ENCODE measurements at places on chromosomes 16 and 17.
A peak's percentile ranks its signal among the peaks of the same experiment; 100 is the strongest.

GRCh38 chr17:7323731-7324437, 5.3 kb downstream of the NEURL4 start:
- peak; percentile 39 for DNase-seq

DNA sequence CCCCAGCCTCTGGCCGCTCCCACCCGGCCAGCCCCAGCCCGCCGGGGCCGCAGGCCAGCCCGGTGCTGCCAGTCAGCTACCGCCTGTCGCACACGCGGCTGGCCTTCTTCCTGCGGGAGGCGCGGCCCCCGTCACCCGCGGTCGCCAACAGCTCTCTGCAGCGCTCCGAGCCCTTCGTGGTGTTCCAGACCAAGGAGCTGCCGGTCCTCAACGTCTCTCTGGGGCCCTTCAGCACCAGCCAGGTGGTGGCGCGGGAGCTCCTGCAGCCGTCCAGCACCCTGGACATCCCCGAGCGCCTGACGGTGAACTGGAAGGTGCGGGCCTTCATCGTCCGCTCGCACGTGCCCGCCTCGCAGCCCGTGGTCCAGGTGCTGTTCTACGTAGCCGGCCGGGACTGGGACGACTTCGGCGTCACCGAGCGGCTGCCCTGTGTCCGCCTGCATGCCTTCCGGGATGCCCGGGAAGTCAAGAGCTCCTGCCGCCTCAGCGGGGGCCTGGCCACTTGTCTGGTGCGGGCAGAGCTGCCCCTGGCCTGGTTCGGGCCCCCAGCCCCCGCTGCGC, 46.8 kb downstream of the TMEM132E start:
- no peak for DNase-seq

DNA sequence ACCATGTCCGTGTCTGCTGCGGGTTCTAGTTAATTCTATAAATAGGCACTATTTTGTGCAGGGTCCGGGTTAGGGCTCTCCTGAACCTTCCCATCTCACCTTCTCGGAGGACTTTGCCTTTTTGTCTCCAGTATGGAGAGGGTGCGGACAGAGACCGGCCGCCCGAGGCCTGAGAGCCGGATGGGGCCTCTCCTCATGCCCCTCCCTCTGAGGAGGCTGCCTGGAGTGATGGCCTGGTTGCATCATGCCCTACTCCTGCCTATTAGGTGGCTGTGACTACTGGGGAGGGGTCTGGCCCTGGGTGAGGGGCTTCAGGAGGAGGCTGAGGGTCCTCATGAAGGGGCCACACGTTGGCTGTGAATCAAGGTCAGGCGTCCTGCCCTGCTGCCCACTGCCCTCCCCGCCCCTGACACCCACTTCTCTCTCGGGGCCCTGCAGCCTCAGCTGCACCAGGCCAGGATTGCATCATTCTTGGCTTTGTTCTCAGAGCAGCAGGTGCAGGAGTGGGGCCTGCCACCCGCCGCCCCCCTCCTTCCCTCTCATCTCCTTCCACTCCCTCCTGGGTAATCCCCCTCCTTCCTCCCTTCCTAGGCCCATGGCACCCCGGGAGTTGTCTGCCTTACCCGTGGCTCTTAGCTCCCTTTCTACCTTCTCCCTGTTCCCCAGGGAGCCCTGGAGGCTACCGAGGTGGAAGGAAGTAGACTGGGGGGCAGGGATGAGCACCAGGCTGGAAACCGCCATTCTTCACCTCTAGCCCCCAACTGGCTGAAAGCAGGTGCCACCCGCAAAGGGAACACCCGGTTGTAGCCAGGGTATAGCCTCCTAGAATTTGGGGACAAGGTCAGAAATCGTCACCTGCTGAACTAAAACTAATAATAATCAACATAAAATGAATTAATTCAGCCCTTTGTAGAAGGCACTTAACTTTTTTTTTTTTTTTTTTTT, 12.7 kb upstream of the ARHGAP23 start:
- DNase-seq: no peak

DNA sequence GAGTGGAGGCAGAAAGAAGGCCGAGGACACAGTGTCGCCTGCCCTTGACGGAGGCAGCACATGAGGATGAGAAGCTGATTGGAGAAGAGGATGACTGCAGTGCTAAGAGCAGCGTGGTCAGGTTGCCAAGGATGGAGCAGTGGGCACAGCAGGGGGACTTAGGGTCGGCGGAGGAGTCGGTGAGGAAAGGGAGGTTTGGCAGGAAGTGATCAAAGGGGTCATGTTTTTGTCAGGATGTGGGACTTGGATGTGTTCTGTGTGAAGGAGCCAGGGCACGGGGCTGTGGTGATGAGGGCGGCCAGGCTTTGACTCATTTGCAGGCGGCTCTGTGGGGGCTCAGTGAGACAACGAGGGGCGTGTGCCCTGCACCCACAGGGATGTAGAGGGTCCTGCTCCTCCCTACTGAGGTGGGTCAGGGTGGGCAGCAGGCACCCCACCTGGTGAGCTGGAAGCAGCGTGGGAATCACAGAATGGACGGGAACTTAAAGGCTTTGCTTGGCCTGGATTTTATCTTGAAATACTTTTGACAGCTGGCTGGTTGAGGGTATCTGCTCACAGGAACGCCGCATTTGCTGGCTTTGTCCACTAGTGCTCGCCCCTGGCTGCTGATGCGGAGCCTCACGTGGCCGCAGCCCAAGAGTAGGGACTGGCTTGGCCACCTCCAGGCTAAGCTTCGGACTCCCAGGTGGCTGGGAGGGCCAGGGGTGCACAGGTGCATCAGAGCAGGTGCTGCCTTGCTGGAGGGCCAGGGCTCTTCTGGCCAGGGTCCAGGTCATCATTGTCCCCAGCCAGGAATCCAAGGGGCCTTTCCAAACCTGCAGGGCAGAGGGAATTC, 6.0 kb downstream of the MPG start:
- DNase-seq: no peak

- no peak for DNase-seq
Measured at GRCh38 chr17:29883497-29883896, 46.5 kb downstream of the SSH2 start.

DNA sequence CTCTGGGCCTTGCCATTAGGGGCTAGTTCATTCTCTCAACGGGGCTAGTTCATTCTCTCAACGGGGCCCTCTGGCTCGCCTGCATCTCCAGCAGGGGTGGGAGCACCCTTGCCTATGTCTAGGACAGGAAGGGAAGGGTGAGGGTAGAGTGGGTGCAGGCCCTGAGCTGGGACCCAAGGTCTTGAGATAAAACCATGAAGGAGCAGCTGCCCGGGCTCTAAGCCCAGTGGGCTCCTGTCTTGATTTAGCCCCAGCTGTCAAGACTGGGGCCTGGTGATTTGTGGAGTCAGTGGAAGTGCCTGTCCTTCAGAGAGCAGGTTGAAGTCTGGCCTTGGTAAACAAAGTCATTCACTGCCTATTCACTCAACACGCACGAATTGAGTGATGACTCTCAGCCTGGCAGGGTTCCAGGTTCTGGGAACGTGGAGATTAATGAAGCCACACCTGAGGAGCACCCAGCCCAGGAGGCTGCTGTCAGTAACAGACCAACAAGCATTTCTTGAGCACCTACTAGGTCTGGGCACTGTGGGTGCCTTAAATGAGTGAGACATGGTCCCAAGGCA, 35.4 kb downstream of the WNT3 start:
- no peak for DNase-seq

GRCh38 chr16:9139965-9140364, 48.5 kb downstream of the HAPSTR1 start:
- DNase-seq: no peak

- DNase-seq: no peak
Measured at GRCh38 chr17:69062860-69063581, 2.3 kb upstream of the ABCA9 start.

DNA sequence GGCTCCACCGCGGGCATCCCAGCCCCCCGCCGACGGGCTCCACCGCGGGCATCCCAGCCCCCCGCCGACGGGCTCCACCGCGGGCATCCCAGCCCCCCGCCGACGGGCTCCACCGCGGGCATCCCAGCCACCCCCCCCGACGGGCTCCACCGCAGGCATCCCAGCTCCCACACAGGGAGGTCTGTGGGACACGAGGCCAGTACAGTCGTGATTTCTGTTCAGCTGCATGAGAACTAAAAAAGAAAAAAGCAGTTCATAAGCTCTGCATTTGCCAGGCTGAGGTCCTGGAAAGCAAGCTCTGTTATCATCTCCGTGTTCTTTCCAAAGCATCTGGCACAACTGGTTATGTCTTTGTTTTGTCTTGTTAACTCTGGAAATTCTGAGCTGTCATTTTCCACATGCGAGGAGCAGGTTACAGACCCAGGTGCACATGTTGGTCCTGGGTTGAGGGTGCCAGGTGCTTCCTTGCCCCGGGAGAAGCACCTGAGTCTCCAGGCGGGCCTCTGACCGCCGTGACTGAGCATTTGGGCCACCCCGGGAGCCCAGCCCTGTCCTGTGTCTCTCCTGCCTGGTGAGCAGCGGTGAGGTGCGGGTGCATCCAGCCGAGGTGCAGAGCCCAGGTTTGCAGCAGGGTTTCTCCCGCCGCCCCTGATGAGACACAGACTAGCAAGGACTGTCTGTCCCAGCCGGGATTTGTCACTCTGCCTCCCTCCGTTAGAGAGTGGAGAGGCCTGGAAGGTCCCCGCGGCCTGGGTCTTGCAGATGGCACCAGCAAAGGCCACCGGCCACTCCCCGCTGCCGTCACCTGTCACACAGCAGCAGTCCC, 9.9 kb upstream of the WFIKKN1 start:
- no peak for DNase-seq

DNA sequence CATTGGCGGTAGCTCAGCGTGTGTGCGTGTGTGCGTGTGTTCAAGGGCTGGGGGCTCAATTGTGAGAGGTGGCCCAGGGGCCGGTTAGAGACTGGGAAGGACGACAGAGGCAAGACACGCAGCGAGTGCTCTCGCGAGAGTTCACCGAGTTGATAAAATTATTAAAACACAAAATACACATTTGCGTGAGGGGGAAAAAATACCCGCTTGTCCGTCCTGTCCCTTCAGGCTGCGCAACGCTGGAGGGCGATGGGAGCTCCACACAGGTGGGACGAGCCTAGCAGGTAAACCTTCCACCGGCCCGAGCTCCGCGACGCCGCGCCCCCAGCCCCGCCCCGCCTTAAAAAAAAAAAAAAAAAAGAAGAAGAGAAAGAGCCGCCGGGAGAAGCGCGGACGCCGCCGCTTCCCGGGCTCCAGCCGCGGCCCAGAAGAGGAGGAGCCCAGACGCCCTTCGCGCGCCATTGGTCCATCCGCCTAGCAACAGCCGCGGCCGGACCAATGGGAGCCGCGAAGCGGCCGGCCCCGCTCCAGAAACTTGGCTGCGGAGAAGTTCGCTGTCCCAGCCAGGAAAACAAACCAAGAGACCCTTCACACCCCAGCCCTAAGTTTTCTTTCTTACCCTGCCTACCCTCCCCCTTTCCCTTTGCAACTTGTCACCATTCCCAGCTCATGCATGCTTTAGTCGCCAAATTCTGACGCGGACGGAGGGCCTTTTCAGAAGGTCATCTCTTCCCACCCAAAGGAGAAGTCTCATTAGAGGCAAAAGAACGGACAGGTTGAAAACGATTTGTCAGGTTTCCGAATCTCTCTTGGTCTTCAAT, 169.9 kb upstream of the MAF start:
- DNase-seq: peak; percentile 25

GRCh38 chr17:55152236-55152635, 112.5 kb upstream of the HLF start:
- DNase-seq: no peak

- no peak for DNase-seq
Measured at GRCh38 chr16:17377360-17378324, 93.1 kb downstream of the XYLT1 start.

GRCh38 chr17:33674685-33675084, 381.6 kb upstream of the ASIC2 start:
- DNase-seq: no peak

GRCh38 chr17:79562192-79562930, 48.5 kb downstream of the RBFOX3 start:
- no peak for DNase-seq

DNA sequence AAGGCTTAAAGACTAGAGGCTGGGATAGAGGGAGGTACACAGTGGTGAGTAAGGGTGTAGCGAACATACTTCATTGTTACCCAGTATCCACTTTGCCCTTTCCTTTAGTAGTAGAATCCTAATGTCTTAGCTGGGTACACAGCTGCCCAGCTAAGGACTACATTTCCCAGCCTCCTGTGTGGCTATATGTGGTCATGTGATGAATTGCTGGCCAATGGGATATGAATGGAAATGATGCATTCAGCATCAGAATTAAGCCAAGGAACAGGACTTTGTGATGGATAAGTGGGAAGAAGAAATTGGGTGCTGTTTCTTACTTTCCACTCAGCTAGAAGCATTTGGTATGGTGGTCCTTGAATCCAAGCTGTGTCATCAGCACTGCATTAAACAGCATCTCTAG, 55.9 kb downstream of the FOXL1 start:
- DNase-seq: no peak

DNA sequence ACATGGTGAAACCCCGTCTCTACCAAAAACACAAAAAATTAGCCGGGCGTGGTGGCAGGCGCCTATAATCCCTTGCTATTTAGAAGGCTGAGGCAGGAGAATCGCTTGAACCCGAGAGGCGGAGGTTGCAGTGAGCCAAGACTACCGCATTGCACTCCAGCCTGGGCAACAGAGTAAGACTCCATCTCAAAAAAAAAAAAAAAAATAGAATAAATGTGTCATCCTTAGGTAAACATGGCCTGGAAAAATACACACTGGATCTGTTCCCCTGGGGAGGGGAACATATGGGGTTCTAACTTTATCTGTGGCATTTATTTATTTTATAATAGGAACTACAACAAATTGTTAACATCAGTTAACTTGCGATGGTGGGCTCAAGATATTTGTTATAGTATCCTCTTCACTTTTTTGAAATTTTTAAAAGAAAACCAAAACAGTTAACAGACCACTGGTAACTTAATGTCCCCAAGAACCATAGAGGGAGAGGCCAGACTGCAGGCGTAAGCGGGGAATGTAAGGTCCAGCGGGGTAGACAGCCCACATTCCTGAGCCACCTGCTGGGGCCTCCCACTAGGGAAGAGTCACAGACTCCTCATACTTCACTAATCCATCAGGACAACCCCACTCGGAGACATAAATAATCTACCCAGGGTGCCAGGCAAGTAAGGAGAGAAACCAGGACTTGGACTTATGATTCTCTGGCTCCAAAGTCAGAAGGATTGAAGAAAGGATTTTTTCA, 12.5 kb upstream of the TXNDC11 start:
- DNase-seq: no peak

GRCh38 chr17:75010683-75011400, 1.6 kb upstream of the MRPL58 start:
- no peak for DNase-seq

All from stimulated activated CD8-positive, alpha-beta memory T cell treated with anti-CD3 and anti-CD28 coated beads, Interleukin-15, amount 100 ng/mL, for 24 hours (primary cell).